Endothelial cell of umbilical vein (primary cell): ENCODE measurements at places on chromosomes 5 and 9.
A peak's percentile ranks its signal among the peaks of the same experiment; 100 is the strongest.

DNA sequence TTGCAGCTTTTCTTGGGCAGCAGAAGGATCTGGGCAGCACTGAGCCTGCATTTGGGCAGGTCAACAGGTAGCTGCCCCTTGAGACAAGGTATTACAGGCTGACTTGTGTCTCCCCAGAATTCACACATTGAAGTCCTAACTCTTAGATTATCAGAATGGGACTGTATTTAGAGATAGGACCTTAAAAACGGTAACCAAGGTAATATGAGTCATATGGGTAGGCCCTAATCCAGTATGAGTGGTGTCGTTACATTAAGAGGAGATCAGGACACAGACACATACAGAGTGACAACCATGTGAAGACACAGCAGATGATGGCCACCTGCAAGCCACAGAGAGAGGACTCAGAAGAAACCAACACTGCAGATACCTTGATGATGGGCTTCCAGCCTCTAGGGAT lies 3.2 kb downstream of the C1QTNF2 start:
- no peak for DNase-seq

GRCh38 chr5:176647843-176648473 lies 674 bp downstream of the TSPAN17 start:
- DNase-seq = peak; percentile 38

DNA sequence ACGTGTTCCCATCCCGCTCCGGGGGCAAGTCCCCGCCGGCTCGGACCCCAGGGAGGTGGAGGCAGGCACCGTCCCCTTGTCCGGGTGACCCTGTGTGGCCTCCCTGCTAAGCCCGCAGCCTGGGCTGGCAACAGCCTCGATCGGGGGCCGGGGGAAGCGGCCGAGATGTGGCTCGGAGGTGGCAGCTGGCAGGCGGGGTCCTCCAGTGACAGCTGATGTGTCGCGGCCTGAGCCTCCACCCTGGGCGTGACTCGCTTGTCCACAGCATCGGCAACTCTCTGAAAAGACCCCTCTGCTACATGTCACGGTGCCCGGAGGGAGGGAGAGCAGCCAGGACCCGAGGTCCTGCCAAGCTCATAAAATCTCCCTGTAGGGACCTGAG lies 124.8 kb upstream of the IRX4 start:
- DNase-seq = no peak

GRCh38 chr5:135173662-135174290 lies 139.7 kb upstream of the PITX1 start:
- no peak for DNase-seq

DNA sequence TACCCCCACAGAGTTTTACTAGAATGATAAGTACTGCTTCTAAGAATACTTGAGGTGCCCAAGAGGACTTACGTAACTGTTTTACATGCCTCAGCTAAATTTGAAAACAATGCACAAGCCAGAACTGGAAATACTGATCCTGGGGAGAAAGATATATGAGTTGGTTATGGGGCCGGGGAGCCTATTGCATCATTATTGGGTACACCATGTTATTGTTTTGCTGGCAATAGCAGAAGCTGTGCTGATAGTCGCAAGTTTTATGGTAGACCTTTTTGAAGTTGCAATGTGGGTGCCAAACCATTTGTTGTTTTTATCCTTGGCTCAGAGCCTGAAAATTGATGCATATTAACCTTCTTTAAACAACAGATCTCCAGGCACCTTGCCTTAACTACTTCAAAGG lies 108.4 kb upstream of the DHFR start:
- DNase-seq = no peak

DNA sequence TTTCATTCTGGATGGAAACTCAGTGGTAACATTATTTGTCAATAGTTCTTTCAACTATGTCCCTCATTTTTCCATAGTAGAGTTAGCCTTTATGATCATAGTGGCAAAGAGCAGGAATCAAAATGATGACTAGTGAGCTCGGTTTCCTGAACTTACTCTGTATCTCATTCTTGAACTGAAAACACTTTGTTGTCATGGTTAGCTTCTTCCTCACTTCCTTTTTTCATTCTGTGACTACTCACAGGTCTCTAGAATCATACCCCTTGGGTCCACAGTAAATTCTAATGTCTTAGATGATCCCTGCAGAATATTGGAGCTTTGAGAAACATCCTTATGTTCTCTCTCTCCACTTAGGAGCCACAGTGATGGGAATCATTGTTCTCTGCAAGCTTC lies 29.4 kb upstream of the RECK start:
- peak; percentile 3 for DNase-seq

DNA sequence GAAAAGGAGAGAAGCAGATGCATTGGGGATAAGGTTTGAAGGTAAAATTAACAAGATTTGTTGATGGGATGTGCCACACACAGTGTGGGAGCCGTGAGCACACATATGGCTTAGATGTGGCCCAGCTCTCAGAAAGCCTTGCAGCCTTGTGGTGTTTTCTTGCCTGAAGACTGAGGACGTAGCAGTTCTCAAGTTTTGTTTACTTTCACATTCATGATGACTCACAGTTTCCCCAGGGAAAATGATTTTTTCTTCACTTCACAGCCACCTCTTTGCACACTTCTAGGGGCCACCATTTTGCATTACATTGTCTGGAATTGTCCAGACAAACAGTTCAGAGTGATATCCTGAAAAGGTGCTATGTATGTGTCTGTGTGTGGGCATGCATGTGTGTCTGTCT lies 126.2 kb downstream of the BASP1 start:
- DNase-seq = peak; percentile 91

- DNase-seq = no peak
Observed at GRCh38 chr9:88975966-88976889, 15.0 kb upstream of the S1PR3 start.

DNA sequence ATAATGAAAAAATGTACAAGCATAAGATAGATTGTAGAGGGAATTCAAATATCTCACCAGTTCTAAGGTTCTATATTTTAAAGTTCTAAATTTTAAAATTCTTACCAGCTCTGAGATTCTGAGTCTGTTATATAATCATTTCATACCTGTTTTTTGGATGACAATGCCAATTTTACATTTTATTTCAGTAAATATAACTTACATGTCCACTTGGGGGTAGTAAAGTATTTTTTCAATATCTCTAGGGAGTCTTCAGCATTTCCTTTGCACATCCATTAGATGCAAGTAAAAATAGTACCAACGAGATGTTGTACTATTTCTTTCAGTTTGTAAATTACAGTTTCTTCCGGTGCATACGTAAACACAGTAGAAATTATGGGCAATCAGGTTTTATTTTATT lies 25.7 kb downstream of the NMUR2 start:
- no peak for DNase-seq

- no peak for DNase-seq
Observed at GRCh38 chr5:116382874-116383266, 191.8 kb downstream of the SEMA6A start.

- peak; percentile 70 for DNase-seq
Observed at GRCh38 chr5:89421035-89421434, 538.1 kb upstream of the MEF2C start.

DNA sequence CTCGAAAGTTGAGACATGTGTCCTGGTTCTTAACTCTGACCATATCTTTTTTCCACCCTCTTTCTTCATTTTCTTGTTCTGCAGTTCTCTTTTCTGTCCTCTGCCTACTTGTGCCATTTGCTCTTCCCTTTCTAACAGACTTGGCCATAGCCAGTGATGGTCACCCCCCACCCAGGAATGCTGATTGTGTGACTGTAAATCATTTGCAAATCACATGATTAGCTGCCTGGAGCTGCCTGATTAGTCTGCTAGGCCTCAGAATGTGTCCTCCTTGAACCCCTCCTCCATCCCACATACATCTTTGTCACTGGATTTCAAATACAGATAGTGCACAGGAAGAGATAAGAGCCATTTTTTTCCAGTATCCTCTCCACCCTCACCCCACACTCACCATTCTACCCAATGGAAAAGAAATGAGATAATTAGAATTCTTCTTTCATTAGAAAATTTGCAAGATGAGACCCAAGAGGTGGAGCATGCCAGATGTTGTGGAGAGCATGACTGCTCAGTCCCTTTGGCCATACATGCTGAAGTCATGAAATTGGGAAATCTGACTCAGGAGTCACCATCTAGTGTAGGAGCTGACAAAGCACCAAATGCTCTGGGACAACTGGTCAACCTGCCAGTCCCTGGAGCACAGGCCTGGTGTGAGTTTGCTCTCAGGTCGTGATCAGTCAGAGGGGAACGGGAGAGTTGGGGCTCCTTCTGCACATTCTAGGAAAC lies 538.2 kb downstream of the CCDC171 start:
- DNase-seq = no peak

DNA sequence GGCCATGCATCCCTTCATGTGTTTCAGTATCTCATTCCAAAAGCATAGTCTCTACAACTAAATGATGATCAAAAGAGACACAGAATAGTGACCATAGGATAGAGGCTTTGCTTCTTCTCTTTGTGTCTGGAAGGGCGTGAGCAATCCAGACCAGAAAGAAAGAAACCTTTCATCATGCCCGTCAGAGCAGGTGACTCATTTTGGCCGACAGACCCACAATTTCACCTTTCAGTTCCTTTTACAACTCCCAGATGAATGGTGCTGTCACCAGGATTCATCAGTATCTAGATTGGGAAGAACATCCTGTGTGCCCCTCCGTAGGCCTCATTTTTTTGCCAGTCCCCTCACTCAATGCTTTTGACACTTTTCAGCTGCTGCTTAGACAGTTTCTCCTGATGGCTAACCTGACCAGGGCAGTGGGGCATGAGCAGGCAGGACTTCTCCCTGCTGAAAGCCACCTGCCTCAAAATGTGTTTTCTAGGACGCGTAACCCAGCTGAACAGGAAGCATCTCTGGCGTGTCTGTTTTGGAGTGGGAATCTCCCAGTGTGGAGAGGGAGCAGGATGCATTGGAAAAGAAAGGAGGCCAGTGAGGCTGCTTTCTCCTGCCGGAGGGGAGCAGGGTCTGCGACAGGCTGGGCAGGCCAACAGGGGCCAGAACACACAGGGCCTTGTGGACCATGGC lies 21.2 kb downstream of the ABLIM3 start:
- DNase-seq = no peak

DNA sequence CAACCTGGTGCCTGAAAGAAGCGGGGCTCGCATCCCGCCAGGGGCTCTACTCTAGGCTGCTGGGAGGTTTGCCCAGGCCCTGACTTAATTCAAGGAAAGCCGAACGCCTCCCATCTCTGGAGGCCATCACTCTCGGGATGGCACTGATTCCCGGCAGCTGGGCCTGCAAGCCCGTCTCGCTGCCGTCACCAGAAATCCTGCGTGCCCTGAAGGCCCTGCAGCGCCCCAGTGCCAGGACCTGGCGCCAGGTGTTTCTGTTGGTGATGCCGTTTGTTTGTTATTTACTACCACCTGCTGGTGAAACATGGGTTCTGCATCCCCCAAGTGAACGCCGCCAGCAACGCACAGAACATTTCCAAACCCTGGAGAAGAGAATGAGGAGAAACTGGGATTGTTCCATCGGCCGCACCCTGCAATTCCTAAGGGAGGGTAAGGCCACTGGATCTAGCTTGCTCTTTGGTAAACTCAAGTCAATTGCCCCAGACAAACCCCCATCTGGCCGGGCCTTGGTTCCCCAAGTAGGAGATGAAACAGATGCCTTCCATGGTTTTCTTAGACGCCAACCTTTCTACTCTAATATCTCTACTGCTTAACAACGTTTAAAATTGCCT lies 77.9 kb downstream of the AK8 start:
- DNase-seq = peak; percentile 57

GRCh38 chr5:149750596-149750995 lies 20.5 kb downstream of the PPARGC1B start:
- DNase-seq = no peak

DNA sequence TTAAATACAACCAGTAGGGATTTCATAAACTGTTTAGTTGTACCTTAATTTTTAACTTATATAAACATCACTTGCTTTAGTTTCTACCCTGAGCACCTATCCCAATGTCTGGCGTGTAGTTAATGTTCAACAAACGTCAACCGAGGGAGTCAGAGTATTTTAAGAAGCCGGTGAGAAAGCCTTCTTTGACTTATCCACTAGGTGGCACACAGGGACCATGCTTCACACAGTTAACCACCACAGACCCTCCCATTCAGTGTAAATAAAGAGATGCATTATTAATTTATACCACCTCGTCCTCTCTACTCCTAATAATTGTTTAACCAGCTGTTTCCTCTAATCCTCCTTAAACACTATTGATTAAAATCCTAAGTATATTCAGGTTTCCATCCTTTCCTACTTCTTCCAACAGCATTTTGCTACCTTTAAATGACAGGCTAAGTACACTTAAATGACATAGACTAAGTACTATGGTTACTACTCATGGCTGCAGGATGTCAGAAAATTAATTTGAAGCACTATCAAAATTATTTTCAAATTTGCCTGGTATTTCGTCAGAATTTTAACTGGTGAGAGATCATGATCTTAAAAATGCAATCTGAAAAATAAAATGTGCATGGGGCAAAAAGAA lies 2.3 kb downstream of the HAPLN1 start:
- DNase-seq = peak; percentile 70

DNA sequence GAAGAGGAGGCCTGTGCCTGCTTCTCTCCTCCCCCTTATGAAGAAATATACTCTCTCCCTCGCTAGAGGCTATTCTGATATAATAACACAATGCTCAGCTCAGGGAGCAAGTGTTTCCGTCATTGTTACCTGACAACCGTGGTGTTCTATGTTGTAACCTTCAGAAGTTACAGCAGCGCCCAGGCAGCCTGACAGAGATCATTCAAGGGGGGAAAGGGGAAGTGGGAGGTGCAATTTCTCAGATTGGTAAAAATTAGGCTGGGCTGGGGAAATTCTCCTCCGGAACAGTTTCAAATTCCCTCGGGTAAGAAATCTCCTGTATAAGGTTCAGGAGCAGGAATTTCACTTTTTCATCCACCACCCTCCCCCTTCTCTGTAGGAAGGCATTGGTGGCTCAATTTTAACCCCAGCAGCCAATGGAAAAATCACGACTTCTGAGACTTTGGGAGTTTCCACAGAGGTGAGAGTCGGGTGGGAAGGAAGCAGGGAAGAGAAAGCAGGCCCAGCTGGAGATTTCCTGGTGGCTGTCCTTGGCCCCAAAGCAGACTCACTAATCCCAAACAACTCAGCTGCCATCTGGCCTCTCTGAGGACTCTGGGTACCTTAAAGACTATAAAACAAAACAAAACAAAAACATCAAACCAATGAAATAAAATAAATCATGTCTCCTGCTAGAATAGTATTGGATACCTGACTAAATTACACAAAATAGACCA lies 1.3 kb downstream of the TMEM174 start:
- DNase-seq = no peak

DNA sequence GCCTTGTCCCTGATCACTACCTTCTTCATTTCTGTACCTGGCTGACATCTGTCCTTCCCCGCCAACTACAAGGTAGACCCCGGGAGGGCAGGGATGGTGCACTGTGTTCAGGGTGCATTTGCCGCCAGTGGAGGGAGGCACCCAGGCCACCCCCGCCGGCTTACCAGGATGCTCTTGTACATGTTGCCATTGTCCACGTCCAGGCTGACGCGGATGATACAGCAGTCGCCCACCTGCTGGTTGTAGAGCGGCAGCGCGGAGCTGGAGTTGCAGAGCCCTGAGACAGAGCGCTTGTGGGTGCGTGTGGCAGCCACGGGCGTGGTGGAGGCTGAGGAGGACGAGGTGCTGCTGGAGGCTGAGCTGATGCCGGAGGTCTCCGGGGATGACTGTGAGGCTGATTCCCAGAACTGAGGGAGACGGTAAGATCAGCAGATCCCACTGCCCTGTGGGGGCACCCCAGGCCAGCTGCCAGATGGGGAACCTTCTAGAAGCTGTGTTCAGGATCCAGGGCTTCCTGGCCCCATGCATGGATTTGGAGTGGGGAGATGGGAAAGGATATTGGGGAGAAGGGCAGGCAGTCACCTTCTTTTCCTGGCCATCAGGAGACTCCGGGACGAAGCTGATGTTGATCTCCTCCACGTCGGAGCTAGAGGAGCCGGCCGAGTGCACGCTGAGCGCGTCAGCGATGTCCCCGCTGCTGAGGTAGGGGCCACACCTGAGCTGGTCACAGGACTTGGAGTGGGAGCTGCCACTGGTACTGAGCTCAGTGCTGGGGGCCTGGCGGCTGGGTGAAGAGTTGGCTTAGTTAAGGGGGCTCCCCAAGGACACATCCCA lies 19.5 kb downstream of the RALGDS start:
- no peak for DNase-seq
